ENCODE measurements at places on chromosomes 5 and 9.

DNA sequence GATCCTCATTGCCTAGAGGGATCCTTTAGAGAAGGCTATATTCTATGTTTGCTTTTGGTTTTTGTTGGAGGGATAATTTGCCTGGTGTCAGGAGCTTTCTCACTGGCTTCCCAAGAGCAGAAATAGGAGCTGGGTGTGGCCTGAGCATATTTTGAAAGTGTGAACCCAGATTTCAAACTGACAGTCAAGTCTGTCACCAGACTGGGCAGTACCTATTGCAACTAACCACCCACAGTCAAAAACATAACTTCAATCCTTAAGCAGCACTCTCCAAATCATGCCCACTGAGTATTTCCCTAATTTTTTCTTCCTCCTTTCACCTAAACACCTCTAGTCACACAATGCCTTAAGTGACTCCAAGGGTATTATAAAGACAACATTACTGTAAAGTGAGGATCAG, 278.4 kb downstream of the EBF1 start:
- no peak for DNase-seq

DNA sequence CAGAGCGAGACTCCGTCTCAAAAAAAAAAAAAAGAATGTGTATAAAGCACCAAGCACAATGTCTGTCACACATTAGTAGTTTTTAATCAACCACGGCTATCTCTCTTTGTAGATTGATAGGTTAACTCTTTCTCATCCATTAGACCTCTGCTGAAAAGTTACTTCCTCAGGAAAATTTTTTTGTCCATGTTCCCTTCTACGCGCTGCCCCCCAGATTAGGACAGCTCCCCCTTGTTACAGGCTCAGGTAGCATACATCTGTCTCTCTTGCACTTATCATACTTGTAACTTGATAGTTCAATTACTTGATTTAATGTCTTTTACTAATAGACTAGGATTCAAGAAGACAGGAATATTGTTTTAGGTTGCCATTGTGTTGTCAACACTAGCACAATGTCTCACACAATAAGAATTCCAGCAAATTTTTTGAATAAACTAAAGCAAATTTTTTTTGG, 1.5 kb downstream of the SPDL1 start:
- no peak for DNase-seq

DNA sequence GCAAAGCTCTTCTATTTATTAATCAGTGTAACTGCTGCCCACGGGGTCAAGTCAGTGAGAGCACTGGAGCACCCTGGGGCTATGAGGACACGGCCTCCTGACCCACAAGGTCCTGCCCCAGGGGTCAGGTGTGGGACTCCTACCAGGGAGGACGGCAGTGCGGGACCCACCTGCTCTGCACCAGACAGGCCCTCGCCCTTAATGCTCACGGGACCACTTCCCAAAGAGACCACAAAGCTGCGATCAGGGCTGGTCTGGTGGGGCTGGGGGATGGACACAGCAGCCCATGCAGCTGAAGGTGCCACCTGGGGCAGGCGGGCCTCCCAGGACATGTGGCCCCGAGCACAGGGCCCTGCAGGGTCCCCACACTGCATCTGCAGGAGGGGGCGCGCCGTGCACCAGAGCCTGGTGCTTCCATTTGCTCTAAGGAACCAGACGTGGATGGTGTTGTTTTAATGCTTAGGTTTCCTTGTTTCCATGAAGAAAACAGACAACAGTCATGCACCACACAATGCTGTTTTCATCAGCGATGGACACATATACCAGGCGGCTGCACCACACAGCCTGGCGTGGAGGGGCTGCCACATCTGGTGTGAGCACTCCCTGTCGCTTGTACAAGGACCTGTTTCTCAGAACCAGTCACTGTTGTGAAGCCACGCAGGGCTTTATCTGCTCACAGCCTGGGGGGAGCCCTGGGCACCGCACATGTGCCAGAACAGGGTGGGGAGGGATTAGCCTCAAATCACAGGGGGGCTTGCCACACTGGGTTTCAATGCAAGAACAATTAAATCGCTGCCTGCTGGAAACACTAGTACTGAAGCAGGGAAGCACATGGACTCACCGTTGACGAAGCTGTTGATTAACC, 22.6 kb downstream of the CLPTM1L start:
- DNase-seq, result no peak

GRCh38 chr9:3879315-3879714, 353.5 kb upstream of the RFX3 start:
- no peak for DNase-seq

GRCh38 chr5:16578474-16578883, 38.3 kb downstream of the RETREG1 start:
- DNase-seq, result no peak

DNA sequence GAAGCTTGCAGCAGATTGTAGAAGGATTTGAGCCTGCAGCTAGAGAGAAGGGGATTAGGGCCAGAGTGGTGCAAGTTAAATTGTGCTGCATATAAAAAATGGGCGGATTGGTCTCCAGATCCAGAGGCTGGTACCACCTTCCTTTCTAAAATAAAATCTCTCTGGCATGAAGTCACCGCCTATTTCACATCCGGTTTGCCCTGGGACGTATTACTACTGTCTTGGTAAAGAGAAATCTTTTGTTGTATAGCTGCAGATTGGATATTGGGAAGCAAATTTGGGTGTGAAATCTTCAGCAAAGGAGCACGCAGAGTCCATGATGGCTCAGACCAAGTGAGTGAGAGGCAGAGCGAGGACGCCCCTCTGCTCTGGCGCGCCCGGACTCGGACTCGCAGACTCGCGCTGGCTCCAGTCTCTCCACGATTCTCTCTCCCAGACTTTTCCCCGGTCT, at the start of gene GABRA1:
Gene GABRA1 (plus strand): TSS at position 180 of the 451 bp plus-strand sequence. CDS start 2,691 bp downstream, outside the sequence.
- no peak for DNase-seq

GRCh38 chr5:151665613-151666012, 21.1 kb downstream of the SPARC start:
- DNase-seq, result no peak

DNA sequence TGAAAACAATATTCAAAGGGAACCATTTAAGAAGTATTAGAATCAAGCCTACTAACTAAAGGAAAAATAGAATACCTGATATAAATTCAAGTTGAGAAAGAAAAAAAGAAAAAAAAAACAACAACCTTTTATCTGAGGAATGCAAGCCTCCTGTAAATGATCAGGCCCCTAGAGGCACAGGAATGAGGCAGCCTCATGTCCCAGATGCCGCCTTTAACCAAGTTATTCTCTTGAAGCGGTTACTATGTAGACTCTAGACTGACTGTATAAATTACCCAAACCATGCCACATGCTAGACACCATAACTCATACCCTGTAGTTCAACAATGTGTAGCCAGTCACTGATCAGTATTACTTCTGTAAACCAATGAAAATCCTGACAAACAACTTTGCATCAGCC, 929.6 kb downstream of the TAF11L14 start:
- DNase-seq, result no peak

GRCh38 chr5:168531987-168532864, 3.1 kb downstream of the FBLL1 start:
- no peak for DNase-seq

DNA sequence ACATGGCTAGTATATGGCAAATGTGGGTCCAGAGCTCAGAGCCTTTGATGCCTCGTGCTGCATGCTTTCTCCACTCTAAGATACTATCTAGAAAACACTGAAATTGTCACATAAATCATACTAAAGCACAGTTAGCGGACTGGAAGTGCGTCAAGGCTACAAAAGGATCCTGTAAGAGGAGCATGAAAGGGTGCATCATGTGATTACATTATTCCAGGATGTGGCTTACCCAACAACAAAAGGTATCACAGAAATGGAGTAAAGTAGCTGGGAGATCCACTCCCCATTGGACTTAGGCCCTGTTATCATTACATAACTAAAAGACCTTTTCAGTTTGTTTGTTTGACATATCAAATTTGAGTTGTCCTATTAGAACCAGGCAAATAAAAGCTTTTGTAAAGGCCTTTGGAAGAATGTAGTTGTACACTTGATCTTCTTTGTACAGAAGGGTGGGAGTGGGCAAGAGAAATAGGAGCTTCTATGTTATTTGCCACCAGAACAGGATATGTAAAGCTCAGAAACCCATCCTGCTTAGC, 6.9 kb downstream of the SLC31A1 start:
- no peak for DNase-seq

DNA sequence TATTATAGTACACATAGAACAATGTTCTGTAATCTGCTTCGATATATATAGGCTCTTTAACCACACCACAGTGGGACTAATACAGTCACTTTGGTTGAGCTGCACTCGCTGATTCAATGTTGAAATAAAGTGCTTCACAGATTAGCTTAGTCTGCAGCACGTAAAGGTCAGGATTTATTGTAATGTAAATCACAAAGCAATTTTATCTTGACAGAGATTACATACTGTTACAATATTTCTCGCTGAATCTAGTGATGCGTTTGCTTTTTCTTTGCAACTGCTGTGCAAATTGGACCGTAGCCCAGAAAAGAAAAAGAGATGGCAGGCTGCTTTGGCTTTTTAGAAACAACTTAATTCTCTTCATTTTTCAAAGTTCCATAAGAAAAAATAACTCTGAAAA, 52.9 kb downstream of the CETN3 start:
- DNase-seq, result no peak

- no peak for DNase-seq
Observed at GRCh38 chr9:90002397-90003271, 397.8 kb downstream of the GADD45G start.

- no peak for DNase-seq
Observed at GRCh38 chr9:115653171-115653606, 500.4 kb upstream of the PAPPA start.

DNA sequence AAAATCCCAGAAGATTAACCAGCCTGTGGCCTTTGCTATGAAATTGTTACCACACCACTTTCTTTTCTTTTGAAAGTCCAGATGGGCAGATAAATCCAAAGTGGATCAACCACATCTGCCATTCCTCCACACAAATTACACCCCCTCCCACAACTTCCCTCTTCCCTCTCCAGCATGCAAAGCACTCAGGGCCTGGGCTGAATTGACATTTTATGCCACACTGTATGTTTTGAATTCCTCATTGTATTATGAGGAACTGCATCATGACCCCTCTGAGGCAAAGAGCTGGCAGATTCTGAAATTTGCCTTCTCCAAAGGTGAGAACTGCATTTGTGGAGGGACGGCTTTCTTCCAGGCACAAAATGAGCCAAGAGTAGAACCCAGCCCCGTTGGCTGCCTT, 589.2 kb upstream of the KLF4 start:
- no peak for DNase-seq

Measured in Right ventricle myocardium inferior (tissue), 1 donor.